ENCODE measurements at places on chromosomes 6 and 20.

- DNase-seq, result no peak
Measured at GRCh38 chr20:62239278-62239879, 1.1 kb downstream of the OSBPL2 start.

- no peak for DNase-seq
Measured at GRCh38 chr20:50734730-50735679, 3.6 kb downstream of the PARD6B start.

- no peak for DNase-seq
Measured at GRCh38 chr6:150373260-150373701, 4.5 kb downstream of the IYD start.

GRCh38 chr20:62367633-62368391 is 700 bp upstream of the LAMA5 start:
- DNase-seq, result no peak

- DNase-seq, result no peak
Measured at GRCh38 chr20:19966840-19967239, 50.3 kb upstream of the NAA20 start.

DNA sequence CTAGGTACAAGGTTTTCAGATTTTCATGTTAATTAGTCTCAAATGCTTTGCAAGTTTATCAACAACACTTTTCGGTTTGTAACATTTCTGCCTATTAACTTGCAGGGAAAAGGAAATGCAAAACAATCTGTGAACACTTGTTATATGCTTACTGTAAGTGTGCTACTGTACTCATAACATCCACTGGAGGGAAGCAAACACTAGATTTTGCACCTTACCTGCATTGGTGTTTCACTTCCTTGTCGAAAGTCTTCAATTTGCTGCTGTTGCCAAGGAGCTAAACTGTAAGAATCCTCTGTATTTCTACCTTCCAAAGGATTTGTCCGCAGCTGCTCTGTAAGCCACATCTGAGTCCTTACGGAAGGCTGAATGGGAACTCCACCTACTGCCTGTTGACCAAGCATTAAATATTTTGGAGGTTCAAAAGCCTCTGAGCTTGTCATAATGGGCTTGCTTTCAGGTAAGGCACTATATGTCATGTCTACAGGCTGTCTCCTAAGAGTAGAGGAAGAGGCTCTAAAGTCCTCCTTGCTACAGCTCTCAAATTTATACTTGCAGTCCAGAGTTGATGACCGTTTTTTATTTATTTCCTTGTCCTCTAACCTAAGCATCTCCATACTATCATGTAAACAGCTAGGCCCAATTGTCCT is 17.3 kb downstream of the PLN start:
- DNase-seq, result peak; percentile 74

GRCh38 chr6:89489078-89489477 is 56.1 kb downstream of the ANKRD6 start:
- DNase-seq, result no peak

- no peak for DNase-seq
Measured at GRCh38 chr6:110486756-110487155, 10.3 kb upstream of the SLC22A16 start.

Measured in CD4-positive, alpha-beta T cell treated with Interleukin-17A for 1 hour (primary cell).